ENCODE measurements at places on chromosomes 2 and 18.

- no peak for DNase-seq
Measured at GRCh38 chr2:120779781-120780283, 44.2 kb downstream of the GLI2 start.

DNA sequence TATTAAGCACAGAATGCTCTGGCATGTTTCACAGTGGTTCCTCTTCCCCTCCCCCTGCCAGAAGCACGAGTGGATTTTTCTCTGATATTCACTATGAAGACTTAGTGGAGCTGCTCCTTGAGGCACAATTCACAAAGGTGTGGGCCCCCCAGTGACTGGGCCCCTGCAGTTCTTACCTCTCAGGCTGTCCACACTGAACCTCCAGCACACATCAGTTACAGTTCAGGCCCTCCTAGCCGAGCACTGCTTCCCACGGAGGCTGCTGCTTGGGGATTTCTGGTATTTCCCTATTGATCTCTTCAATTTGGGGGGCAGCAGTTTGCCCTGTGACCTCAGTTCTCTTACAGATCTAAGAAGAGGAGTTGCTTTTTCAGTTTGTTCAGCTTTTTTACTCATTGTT is 236.1 kb downstream of the SH3RF3 start:
- DNase-seq = no peak

DNA sequence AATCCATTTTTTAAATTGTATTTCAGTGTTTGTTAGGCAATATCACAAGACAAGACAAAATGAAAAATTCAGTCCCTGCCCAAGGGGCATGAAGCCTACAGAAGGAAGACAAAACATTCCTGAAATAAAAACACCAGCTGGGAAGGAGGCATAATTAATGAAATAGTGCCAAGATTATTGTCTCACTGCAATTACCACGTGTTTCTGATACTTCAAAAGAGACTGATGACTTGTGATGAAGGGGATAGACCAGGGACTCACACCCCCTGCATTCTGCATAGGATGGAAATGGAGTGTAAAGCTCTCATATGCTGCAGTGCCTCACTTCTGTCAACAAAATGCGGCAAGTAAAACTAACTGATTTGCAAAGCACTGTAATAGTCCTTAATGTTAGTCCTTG is 178.1 kb downstream of the BARD1 start:
- no peak for DNase-seq

- DNase-seq = no peak
Measured at GRCh38 chr2:171436307-171436706, 2.3 kb downstream of the DCAF17 start.

DNA sequence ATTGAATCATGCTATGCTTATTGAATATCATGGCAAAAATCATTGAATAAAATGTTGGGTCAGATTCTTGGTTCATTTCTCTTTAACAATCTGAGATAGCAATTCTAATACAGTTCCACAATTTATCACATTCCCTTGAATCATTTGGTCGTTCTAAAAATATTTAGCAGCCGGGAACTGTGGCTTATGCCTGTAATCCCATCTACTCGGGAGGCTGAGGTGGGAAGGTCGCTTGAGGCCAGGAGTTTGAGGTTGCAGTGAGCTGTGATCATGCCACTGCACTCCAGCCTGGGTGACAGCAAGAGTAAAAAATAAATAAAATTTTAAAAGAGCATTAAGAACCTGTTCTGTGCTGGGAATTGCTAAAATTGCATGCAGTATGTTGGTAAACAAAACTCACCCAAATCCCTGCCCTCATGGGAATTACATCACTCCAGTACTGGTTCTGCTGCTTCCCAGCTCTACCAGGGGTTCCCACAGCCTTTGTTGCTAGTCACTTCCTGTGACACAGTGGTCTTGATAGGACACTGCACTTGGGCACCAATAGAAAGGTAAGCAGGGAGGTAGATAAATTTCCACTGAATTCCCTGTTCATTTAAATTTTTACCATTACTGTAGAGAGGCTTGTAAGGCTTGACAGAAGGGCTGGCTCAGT is 200.4 kb downstream of the CTNNA2 start:
- no peak for DNase-seq

Data from neuronal stem cell (in vitro differentiated cells).